ENCODE measurements at places on chromosomes 12 and 14.

- no peak for DNase-seq
Observed at GRCh38 chr14:106200541-106201315, 674.3 kb downstream of the TMEM121 start.

DNA sequence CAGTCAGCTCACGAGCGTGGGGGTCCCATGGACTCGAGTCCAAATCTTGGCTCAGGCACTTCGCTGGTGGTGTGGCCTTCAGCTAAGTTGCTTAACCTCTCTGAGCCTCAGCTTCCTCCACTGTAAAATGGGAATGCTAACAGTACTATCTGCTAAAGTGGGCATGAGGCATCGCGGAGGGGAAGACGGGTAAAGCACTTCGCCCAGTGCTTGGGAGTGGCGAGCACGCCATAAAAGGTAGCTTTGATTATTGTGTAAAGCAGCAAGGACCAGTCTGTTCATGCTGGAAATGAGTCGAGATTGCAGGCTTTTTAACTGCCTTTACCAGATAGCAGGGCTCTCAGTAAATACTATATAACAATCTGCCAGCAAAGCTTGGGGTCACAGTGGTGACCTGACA lies 24.5 kb downstream of the HRK start:
- DNase-seq, result no peak

GRCh38 chr14:91280129-91280528 lies 35.6 kb upstream of the GPR68 start:
- DNase-seq, result no peak

DNA sequence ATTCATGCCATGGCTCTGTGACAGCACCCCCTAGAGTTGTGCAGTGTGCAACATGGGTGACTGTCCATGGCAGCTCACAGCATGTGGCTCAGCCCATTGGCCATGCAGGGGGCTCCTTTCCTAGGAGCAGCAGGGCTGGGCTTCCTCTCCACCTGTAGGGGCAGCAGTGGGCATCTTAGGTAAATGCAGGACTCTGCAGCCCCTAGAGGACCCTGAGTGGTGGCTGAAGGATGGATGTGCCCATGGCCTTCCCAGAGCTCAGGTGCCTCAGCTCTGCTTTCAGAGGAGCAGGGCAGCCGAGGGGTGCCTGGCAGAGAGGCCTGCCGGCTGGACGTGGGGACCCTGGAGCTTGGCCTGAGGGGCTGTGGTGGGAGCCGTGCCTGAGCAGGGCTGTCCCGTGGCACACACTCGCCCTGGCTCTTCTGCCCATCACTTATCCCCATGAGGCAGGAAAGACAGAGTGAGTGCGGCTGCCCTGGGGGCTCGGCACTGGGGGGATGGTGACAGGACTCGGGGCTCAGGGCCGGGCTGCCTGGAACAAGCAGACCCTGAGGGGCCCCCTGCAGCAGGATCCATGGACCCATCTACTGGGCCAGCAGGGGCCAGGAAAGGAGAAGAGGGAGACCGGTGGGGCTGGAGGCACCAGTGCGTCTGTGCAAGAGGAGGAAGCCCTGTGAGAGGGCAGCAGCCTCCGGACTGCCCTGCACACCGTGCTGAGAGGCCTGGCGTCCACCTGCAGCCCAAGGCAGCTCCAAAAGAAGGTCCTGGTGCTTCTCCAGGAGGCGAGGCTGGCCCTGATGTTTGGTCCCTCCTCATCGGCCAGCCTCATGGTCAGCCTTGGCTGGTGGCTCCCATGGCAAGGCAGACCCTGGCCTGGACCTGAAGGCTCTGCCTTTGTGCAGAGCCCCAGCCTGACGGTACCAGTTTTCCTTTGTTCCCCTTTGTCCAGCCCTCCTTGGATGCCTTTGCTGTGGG lies 7.6 kb downstream of the ADSS1 start:
- DNase-seq, result peak; percentile 94

GRCh38 chr14:94291906-94292525 lies 1.1 kb downstream of the SERPINA10 start:
- DNase-seq, result no peak

- DNase-seq, result no peak
Observed at GRCh38 chr12:87413784-87414183, 615.4 kb downstream of the C12orf50 start.

DNA sequence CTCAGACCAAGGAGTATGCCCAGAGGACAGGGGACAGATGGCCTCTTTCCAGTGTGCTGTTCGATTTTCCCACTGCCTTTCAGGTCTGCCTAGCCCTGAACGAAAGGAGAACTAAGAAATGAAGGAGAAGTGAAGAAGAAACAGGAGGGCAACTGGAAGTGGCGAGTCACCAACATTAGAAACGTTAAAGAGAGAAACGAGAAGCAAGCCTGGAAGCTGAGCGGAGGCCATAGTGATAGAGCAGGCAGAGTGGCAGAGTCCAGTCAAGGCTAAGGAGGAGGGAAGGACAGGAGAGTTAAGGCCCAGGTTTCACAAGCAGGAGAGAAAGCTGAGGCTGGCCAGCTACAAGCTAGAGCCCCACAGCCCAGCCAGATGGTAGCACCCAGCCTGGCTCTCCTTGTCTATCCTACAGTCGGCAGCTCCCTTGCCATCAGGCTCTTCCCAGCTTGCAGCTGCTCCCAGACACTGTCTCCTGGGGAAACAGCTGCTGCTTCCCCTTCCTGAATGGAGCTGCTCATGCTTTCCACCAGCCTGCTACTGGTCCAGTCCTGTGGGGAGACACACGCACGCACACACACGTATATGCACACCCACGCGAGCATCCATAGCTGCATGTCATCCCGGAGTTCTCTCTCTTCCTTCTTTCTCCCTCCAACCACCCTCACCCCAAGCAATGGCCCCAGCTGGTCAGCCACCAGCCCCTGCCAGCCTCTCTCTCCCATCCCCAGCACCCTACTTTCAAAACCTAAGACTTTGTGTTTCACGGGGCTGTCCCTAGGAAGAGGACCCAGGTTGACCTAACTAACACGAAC lies 139.7 kb upstream of the CCND2 start:
- peak; percentile 46 for DNase-seq

DNA sequence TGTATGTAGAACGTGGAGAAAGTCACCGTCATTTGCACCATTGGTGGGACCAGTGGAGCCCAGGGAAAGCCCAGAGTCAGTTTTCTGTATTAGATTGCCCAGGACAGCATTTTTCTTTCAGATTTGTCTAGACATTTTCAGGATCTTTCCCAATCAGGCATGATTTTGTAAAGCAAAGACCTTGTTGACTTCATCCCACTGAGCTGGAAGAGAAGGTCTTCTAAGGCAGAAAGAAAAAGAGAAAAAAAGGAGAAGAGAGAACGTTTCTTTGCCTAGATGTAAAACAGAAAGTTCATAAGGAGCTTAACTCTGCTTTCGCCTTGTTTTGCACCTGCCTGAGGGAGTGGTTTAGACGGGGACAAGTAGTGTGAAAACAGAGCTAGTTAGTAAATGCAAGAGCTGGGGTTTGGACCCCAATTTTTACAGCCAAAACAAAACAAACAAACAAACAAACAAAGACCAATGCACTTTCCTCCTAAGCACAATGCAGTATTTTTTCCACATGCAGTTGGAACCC lies 273.1 kb downstream of the ZFP36L1 start:
- no peak for DNase-seq

DNA sequence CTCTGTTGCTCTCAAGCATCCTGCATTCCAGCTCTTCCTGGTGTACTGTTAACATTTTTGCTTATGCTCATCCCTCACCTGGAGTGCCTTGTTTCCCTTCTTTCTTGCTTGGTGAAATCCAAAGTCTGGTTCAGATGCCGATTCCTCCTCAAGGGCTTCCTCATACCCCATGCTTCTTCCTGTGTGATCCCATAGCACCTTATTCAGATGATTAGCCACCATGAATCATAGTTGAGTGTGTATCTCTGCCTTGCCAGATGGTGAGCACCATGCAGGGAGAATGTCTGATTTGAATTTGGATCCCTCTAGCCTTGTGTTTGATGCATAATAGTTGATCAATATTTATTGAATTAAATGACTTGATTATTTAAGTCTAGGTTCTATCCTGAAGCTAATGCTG lies 39.4 kb upstream of the ANO4 start:
- DNase-seq, result no peak

- DNase-seq, result no peak
Observed at GRCh38 chr12:76310110-76310509, 38.1 kb downstream of the BBS10 start.

DNA sequence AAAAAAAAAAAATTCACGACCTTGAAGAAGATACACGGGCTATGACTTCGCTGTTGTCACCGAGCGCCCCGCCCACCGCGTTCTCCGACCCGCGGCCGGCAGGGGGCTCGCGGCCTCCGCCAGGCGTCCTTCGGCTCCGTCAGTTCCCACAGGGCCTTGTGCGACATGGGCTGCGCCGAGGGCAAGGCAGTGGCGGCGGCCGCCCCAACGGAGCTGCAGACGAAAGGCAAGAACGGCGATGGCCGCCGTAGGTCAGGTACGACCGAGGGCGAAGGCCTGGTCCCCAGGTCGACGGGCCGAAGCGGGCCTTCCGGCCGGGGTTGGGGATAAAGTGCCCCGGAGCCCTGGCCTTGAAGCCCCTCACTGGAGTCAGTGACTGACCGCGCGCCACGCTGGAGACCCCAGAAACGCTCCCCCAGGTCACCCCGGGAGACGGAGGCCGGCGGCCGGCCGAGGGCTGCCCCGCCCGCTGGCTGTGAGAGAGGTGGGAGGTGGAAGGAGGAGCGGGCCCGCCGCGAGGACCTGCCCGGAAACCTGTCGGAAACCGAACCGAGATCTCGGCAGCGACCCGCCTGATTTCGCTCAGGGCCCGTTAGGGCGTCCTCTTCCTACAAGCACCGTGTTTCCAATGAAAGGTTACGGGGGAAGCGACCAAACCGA lies at the start of gene TXNRD1:
Gene TXNRD1 (plus strand): TSS at position 142 of the 660 bp plus-strand sequence. CDS start 24 bp downstream, at position 166.
- DNase-seq, result peak; percentile 93

DNA sequence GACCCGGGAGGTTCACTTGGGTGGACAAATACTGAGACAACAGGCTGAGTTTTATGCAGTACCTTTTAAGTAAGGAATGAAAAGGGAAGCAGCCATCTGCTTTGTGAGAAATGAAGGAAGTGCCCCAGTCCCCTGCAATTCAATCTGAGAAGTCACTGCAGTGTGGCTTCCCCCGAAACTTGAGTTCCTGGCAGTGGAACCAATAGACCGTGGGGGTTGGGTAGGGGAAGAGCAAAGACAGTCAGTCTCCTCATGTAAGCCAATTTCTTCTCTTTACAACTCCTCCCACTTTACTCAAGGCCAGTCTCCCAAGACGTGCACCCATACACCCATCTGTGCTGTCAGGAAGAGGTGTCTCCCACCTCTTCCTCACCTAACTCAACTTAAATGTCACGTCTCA lies 206.5 kb downstream of the BCAT1 start:
- no peak for DNase-seq

DNA sequence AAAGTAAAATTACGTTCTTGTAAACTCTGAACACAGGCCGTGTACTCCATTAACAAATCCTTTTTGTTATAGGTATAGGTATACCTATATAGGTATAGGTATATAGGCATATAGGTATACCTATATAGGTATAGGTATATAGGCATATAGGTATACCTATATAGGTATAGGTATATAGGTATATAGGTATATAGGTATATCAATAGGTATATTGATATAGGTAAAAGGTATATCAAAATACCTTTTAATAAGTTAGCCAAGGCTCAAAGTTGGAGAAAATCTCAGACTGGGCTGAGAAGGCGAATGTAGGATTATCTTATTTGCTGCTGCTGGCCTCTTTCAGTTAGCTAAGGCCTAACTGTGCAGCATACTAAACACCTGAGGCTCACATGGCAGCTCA lies 3.4 kb downstream of the SCFD1 start:
- DNase-seq, result no peak

GRCh38 chr14:29823816-29824215 lies 103.8 kb downstream of the PRKD1 start:
- DNase-seq, result no peak

- no peak for DNase-seq
Observed at GRCh38 chr12:112710414-112710813, 81.1 kb upstream of the RPH3A start.

DNA sequence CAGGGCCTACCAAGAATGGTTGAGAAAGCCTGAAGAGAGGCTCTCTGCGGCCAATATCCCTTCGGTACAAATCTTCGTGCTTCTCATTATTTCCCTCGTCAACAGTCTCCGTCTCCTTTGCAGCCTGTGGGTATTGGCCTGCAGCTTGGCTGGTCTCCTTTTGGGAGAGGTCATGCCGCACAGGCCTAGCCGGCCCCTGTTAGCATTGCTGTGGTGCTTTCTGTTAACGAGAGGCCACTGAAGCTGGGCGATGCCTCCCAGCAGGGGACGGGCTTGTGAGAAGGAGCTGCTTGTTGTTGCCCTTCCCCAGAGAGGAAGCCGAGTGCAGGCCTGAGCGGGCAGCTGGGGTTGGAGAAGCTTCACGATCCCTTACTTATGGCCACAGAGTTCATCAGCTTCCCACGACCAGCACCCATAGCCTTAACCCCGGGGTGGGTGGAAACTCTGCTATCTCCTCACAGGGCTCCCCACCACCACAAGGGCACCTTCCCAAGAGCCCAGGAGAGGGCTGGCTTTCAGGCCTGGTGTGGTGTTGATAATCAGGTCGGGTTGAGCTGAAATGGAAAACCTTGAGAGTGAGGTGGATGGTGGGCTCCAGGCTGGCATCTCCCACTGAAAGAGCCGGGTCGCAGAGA lies 228.6 kb downstream of the ZFP36L1 start:
- DNase-seq, result no peak

GRCh38 chr12:56107242-56107641 lies 2.9 kb downstream of the PA2G4 start:
- DNase-seq, result no peak

GRCh38 chr12:18586581-18586980 lies 151.2 kb downstream of the PLCZ1 start:
- DNase-seq, result no peak

GRCh38 chr12:132475304-132476037 lies 14.5 kb upstream of the FBRSL1 start:
- peak; percentile 91 for DNase-seq

DNA sequence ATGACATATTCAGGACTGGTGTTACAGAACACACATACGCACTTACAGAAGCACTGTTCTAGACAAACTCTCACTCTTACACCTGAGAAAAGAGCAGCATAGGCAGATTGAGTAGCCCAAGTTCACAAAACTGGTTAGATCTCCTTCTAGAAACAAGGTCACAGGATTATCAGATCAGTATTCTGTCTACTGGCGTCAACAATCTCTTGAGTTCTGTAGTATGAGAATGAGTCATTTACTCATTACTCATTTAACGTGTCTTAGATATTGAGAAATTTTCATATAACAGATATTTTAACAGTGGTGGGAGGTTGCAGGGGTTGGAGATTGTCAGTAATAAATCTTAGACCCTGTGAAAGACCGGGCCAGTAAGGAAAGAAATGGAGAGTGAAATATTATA lies 2.8 kb upstream of the TSPAN8 start:
- DNase-seq, result no peak

DNA sequence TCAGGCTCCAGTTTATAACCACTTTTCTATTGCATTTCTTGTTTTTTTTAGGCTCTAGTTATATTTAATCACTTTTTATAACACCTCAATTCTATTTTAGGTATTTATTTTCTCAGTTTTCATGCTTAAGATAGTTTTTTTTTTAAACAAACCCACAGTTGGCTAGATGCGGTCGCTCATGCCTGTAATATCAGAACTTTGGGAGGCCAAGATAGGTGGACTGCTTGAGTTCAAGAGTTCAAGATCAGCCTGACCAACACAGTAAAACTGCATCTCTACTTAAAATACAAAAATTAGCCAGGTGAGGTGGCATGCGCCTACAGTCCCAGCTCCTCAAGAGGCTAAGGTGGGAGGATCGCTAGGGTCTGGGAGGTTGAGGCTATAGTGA lies 93.0 kb downstream of the PPP1R12A start:
- no peak for DNase-seq

Data from H7 (cell line).